Heart right ventricle (tissue), 16 donors: ENCODE measurements at places on chromosomes 3 and 15. TPM values are rescaled to one million over a fixed set of nuclear protein-coding genes. Genes with fewer than 3 reads are reported as not detected.

Gene MYL3
- total RNA-seq: 5,815 TPM

Gene NANOGP8
- total RNA-seq: 0.52 TPM

Gene PPARG
- total RNA-seq: 19.5 TPM

Gene MKRN3
- total RNA-seq: 0.64 TPM

Gene CISH
- total RNA-seq: 8.9 TPM

GRCh38 chr15:91780387-91780786 lies 73.1 kb upstream of the SLCO3A1 start:
- no peak overlapping the region for H3K4me3 ChIP-seq
- H3K36me3 ChIP-seq: no peaks in the 10 kb centered on the region
- H3K4me1 ChIP-seq: peaks cover 10% of the 10 kb centered on the region
- no peak overlapping the region for H3K27ac ChIP-seq
- no peak for DNase-seq

DNA sequence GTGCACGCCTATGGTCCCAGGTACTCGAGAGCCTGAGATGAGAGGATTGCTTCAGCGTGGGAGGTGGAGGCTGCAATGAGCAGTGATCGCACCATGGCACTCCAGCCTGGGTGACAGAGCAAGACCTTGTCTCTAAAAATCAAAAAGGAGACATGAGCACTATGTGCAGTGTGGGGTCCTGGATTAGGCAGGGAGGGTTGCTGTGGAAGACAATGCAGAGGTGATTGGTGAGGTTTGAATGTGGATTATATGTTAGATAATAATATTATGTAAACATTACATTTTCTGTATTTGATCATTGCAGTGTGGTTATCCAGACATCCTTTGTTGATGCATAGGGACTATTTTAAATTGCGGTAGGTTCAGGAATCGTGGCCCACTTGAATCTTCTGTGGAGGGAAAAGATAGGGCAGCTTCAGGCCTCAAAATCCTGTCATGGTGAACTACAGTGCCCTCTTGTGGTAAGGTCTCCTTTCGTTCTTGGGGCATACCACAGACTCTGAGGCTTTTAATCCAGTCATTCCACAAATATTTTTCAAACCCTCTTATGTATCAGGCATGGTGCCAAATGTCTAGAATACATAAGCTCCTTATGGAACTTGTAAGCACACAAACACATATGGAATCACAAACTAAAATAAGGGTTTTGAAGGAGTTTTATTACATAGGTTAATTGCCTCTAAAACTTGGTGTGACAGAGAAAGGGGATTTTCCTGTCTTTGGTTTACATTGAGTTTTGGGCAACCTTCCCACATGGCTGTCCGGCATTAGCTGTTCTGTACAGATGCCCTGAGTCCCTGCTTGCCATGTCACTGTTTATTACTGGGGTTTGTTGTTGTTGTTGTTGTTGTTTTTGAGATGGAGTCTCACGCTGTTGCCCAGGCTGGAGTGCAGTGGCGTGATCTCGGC lies 37.7 kb downstream of the GPD1L start:
- DNase-seq: peak; percentile 71
- H3K4me1 ChIP-seq: peaks cover 13% of the 10 kb centered on the region
- no peak overlapping the region for H3K27ac ChIP-seq
- H3K4me3 ChIP-seq: no peak overlapping the region

DNA sequence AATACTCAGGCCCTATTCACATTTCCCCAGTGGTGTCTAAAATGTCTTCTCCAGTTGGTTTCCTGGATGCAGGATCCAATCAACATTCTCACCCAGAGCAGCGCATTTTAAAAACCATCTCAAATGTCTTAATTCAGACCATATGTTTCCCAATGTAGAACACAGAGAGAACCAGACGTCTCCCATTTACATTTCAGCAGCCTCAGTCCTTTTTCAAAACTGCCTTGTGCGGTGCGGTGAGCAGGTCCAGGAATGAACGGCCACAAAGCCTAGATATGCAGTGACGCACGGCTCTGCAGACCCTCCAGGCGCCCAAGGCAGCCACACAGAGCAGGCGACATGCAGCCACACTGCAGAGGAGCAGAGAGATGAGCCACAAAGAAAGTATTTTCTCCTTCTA lies 66.1 kb upstream of the MEX3B start:
- no peaks in the 10 kb centered on the region for H3K27me3 ChIP-seq
- no peaks in the 10 kb centered on the region for H3K4me1 ChIP-seq
- no peaks in the 10 kb centered on the region for H3K36me3 ChIP-seq
- H3K27ac ChIP-seq: no peak overlapping the region
- H3K4me3 ChIP-seq: no peak overlapping the region

GRCh38 chr3:69032142-69032541 lies 18.7 kb upstream of the EOGT start:
- no peaks in the 10 kb centered on the region for H3K27me3 ChIP-seq
- no peaks in the 10 kb centered on the region for H3K4me1 ChIP-seq
- H3K36me3 ChIP-seq: peaks cover 47% of the 10 kb centered on the region
- no peak overlapping the region for H3K27ac ChIP-seq
- H3K4me3 ChIP-seq: no peak overlapping the region

DNA sequence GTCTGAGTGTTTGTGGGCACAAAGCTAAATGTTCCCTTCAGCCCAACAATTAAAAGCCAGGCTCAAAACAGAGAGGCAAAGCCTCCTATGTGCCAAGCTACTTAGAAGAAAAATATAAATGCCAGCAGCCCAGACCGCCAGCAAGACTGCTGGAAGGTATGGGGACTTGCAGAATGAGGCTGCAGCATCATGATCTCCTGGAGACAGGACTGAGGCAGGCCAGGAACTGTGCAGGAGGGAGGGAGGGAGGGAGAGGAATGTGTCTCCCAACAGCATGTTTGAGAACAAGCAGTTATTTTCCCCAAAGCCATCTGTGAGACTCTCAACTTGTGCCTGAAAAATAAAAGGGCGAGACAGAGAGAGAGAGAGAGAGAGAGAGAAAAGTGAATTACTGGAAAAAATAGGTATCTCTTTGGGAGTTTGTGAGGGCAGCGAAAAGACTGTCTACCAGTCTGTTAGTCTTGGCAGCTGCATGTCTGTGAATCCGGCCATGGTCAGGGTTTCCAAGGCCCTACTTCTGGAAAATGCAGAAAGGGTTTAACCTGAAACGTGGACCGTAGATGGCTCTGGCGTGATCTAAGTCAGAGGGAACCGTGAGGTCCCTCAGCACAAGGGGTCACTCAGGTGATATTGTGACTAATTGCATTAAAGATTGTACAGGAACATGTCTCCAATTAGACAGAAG lies 139.7 kb upstream of the COL8A1 start:
- H3K4me3 ChIP-seq: no peak overlapping the region
- H3K27ac ChIP-seq: no peak overlapping the region
- H3K27me3 ChIP-seq: no peaks in the 10 kb centered on the region
- no peaks in the 10 kb centered on the region for H3K36me3 ChIP-seq
- no peak for DNase-seq

DNA sequence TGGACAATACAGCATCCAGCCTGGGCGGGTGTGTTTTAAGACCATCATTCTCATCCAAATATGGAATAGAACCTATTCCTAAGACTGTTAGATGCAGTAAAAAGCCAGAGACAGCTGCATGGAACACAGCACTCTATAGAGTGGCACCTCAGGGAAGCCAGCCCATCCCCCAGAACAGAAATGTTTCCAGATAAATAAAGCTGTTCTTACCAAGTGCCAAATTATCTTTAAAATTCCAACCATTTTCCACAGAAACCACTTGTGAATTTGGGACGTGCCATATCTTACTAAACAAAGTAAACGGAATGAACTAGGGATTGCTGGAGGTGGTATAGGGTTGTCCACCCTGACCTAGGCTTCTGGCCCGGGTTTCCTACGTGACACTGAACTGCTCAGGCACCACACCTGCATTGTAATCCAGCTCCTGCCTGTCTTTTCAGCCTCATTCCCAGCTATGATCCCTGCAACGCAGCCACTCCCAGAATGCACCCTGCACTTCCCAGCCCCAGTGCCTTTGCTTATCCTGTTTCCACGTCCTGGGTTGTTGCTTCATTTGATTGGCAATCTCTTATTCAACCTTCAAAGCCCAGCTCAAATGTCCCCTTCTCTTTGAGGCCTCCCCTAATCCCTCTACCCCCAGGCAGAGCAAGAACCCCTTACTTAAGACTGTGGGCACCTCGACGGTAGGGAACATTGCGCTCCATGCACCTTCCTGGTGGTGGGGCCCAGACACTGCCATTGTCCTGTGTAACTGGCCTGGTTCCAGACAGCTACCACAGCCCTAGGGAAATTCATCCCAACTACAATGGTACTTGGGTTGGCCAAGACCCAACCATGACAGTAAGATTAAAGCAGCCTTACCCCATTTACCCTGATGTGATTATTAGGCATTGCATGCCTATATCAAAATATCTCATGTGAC lies 100.2 kb downstream of the IQSEC1 start:
- no peak for DNase-seq
- no peaks in the 10 kb centered on the region for H3K27me3 ChIP-seq
- peaks cover 15% of the 10 kb centered on the region for H3K36me3 ChIP-seq
- H3K4me1 ChIP-seq: peaks cover 44% of the 10 kb centered on the region
- no peak overlapping the region for H3K4me3 ChIP-seq

DNA sequence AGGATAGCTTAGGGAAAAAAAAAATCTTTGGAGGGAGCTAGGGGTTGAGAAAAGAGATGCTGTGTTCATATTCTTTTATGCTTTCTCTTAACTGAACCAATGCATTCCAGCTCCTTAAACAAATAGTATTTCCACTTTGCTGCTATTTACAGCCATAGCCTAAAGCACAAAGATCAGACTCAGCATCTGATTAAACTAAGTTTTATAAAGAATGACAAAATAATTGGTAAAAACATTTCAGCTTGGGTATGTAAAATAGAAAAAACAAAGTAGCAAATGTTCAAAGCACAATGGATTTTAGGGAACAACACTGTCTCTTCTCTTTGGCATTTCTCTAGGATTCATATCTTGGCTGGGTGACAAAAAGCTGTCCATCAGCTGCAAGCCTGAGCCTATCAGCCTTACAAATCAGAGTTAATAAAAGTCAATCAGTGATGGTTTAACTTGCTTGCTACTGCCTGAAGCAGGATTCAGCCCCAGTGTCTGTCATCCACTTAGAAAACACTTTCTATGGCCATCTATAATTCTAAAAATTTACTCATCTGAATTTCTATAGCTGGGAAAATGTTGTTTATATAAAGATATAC lies 232.1 kb upstream of the CDIN1 start:
- no peak overlapping the region for H3K4me3 ChIP-seq
- H3K4me1 ChIP-seq: no peaks in the 10 kb centered on the region
- H3K36me3 ChIP-seq: no peaks in the 10 kb centered on the region
- H3K27ac ChIP-seq: no peak overlapping the region

DNA sequence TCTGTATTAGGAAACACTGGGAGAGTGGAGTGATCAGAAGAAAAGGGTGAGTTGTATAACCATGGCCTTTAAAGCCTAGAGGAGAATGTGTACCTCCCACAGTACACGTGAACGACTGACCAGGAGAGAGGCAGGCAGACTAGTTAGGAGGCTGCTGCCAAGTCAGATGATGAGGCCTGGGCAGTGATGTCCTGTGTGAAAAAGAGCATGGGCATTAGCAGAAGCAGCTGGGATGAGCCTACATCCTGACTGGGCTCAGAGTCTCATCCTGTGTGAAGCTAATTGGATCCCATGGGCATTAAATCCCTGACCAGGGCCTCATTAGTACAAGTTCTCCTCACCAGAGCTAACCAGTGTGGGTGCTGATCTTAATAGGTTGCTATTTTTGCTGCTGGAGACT lies 89.1 kb upstream of the SLC2A2 start:
- no peak overlapping the region for H3K27ac ChIP-seq
- no peaks in the 10 kb centered on the region for H3K27me3 ChIP-seq
- H3K4me3 ChIP-seq: no peak overlapping the region
- peaks cover 11% of the 10 kb centered on the region for H3K4me1 ChIP-seq
- peaks cover under 1% of the 10 kb centered on the region for H3K36me3 ChIP-seq
- DNase-seq: no peak

GRCh38 chr15:73969151-73969759 lies 22.8 kb downstream of the STOML1 start:
- DNase-seq: no peak
- no peaks in the 10 kb centered on the region for H3K4me1 ChIP-seq
- no peak overlapping the region for H3K27ac ChIP-seq
- H3K27me3 ChIP-seq: no peaks in the 10 kb centered on the region
- no peak overlapping the region for H3K4me3 ChIP-seq

GRCh38 chr3:171239757-171240503 lies 213.4 kb upstream of the SLC2A2 start:
- no peaks in the 10 kb centered on the region for H3K27me3 ChIP-seq
- H3K4me3 ChIP-seq: no peak overlapping the region
- no peak for DNase-seq
- no peak overlapping the region for H3K27ac ChIP-seq
- H3K4me1 ChIP-seq: no peaks in the 10 kb centered on the region

DNA sequence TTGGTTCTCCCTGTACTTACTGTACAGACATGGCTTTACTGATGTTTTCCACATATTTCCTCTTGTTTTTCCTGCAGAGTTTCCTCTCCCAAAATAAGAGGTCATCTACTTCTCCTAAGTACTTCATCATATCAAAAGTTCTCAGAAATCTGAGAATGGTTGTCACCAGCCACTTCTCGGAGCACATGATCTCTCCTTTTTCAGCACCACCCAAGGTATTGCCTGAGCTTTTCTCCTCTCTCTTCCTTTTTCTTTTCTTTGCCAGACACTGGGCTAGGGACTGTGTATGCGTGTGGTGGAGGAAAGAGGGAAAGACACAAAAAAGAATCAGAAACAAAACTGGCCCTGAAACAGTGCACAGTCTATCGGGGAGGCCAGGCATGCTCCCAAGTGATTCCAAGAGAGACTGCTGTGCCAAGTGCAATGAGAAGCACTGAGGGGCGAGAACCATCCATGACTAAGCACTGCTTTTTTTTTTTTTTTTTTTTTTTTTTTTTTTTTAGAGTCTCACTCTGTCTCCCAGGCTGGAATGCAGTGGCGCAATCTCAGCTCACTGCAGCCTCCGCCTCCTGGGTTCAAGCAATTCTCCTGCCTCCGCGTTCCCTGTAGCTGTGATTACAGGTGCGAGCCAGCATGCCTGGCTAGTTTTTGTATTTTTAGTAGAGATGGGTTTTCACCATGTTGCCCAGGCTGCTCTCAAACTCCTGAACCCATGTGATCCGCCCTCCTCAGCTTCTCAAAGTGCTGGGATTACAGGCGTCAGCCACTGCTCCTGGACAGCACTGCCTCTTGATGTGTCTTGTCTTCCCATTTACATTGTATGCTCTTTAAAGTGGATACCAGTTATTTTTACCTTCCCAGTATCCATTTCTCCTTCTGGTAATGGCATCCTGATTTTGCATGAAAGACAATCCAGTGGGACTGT lies 194.0 kb upstream of the FEZF2 start:
- no peak overlapping the region for H3K4me3 ChIP-seq
- peak; percentile 8 for DNase-seq
- no peak overlapping the region for H3K27ac ChIP-seq
- no peaks in the 10 kb centered on the region for H3K4me1 ChIP-seq

DNA sequence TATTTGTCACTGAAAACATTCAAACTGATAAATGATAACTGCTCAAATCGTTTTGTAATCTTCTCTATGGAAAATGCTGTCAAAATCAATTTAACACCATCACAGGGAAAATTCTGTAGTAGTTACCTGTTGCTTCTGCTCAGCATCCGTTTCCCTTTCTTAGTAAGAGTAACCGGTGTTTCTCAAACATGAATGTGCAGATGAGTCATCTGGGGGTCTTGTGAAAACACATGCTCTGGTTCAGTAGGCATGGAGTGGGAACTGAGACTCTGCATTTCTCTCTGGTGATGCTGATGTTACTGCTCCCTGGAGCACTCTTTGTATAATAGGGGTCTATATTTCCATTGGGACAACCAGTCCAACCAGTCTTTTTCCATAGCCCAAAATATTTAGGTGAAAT lies 145.1 kb downstream of the SEMA6D start:
- no peaks in the 10 kb centered on the region for H3K4me1 ChIP-seq
- no peak overlapping the region for H3K27ac ChIP-seq
- no peaks in the 10 kb centered on the region for H3K27me3 ChIP-seq
- no peak overlapping the region for H3K4me3 ChIP-seq
- no peaks in the 10 kb centered on the region for H3K36me3 ChIP-seq
- no peak for DNase-seq
